ENCODE measurements at places on chromosomes 6 and 20. TPM values are rescaled to one million over a fixed set of nuclear protein-coding genes. Genes with fewer than 3 reads are reported as not detected.
A peak's percentile ranks its signal among the peaks of the same experiment; 100 is the strongest.

- DNase-seq = no peak
These were observed 113.2 kb downstream of the TMEM170B start for GRCh38 chr6:11650711-11651110.

- no peak for DNase-seq
These were observed 261.2 kb upstream of the PLCB4 start for GRCh38 chr20:8807480-8808201.

DNA sequence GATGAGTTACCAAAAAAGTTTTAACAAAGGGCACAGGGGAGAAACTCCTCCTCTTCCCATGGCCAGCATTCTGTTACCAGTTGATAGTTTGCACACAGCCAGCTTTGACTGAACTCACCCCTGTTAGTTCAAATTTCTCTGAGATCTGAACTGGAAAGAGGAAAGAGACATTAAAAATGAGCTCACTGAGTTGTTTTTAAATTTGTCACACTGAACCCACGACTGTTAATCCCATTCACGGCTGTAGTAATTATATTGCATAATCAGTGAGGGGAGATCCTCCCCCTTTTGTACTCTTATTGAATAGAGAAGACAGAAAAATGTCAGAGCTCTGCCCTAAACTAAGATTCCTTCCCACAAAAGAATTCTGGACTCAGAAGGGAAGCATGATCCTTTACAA is 17.5 kb upstream of the DSP start:
- DNase-seq = no peak

- no peak for DNase-seq
These were observed 255.5 kb downstream of the KIF16B start for GRCh38 chr20:16317445-16318362.

DNA sequence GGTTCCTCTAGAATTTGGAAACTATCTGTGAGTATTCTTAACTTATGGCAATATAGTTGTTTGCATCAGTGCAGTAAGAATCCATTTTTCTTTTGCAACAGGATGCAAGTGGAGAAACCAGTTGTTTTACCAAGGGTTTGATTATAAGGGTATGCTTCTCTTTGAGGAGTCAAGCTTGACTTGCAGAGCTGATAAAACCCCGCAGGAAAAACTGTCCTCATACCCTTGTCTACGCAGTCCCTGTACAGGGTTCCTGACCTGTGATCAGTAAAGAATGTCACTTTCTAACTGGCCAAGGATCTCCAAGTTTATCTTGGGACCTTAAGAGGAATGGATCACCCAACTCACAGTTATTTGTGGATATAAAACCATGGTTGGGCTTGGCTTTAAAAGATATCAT is 161.1 kb upstream of the OLIG3 start:
- DNase-seq = no peak

DNA sequence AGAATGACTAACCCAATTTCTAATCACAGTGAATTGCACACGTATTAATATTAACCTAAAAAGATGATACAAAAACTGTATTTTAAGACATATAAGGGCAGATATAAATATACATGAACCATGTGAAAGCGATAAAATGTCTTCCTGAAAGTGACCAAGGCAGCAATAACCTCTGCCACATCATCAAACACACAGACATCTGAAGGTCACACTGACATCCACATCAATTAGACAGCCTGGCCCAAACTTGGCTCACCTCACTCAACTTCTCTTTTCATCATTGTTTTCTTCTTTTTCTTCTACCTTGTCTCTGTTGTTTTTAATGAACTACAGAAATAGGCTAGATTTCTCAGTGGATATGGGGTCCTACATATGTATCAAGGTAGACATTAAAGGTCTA is 128.5 kb downstream of the TRDN start:
- no peak for DNase-seq

- DNase-seq = peak; percentile 49
These were observed 84.8 kb downstream of the TAF4 start for GRCh38 chr20:61980647-61981583.

DNA sequence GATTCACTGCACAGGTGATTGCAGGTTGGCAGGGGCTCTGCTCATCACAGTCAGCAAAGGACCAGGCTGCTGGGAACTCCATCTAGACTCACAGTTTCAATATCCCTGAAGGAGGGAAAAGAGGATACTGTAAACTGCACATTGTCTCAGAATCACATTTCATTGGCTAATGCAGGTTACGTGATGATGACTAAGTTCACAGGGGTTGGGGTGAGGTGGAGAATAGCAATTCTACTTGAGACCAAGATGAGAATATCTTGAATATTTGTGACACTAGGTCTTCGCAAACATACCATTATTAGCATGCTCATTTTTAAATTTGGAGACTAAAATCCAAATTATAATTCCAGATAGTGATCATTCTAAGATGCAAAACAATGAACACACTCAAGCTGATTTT is 208.5 kb upstream of the CITED2 start:
- DNase-seq = no peak

HLA-DMA gene
- 325 TPM for total RNA-seq

RAB32 gene
- not detected for total RNA-seq

RAB22A gene
- 11.8 TPM for total RNA-seq

RAMACL gene
- 3.6 TPM for total RNA-seq

ZNF343 gene
- 13.5 TPM for total RNA-seq

LTV1 gene
- total RNA-seq = 19.4 TPM
